ENCODE measurements at places on chromosomes 16 and 17.

DNA sequence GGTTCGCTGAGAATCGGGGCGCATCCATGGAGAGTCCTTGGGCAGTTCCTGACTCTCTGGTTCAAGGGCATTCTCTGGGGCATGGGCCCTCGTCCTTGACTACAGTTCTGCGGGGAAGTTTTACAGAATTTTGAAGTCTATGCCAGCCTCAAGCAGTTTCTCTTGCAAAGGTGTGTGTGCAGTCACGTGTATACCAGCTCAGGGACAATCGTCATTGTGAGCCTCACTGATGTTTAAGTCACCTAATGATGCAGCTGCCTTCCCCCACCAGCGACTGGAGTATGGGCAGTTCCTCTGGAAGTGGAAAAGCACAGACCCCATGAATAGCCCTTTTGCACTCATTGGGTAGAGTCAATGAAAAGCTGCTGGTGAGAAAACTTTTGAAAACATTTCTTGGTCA lies 1.3 kb downstream of the PLCG2 start:
- DNase-seq, result no peak

- DNase-seq, result no peak
These were observed 12.5 kb downstream of the RARA start for GRCh38 chr17:40321524-40321929.

GRCh38 chr17:1697681-1698080 lies 12.5 kb downstream of the TLCD2 start:
- DNase-seq, result no peak

DNA sequence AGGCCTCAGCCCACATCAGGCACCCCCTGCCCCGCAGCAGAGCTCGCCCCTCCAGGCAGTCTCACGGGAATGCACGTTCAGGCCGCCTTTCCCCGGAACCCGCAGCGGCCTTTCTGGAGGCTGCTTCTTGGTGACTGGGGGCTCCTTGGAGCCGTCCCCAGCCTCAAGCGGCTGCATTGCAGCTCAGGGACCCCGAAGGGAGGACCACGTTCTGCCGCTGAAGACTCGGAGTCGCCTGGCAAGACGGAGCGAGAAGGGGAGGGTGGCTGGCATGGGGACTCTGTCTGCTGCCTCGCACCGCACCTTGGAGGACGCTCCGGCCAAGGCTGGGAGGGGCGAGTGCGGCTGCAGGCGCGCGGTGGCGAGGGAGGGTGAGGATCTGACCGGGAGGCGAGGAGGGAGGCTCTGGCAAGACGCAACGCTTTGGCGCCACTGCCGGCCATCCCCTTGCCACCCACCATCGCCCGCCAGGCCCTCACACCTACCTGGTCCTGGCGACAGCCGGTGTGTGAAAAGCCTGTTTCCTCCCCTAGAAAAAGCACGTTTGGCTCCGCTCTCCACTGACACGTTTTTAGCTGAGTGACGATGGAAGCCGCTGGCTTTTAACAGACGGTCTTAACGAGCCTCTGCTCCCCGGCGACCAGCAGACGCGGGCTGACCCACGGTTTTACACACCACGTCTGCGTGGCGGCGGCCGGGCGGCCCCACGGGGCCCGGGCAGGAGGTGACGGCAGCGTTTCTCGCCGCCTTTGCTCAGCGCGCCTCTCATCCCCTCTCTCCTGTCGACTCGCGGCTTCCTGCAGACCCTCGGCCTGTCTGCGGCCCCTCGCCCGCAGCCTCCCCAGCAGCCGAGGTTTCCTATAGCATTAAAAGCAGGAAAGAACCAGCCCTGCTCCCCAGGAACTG lies 16.7 kb upstream of the GNG13 start:
- DNase-seq, result no peak

- DNase-seq, result no peak
These were observed 209.2 kb downstream of the PARN start for GRCh38 chr16:14420721-14421488.

DNA sequence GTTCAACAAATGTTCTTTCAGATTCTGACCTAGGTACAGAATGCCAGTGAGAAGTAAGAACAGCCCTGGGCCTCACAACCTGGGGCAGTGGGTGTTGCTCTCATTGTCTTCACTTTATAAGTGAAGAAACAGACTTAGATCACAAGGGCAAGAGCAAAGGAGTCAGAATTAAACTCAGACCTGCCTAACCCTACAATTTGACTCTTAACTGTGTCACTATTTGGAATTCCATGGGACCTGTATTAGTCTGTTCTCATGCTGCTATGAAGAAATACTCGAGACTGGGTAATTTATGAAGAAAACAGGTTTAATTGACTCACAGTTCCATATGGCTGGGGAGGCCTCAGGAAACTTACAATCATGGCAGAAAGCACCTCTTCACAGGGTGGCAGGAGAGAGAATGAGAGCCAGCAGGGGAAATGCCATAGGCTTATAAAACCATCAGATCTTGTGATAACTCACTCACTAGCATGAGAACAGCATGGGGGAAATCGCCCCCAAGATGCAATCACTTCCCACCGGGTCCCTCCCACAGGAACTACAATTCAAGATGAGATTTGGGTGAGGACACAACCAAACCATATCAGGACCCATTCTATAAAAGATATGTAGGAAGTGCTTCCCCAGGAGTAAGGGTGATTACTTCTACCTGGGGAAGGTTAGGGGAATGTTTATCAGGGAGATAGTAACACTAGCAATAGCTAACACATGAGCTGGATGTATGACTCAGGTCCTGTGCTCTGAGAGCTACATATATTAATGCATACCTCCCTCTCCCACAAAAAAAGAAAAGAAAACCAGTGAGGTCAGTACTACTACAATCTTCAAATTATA lies 270.1 kb downstream of the SOX9 start:
- DNase-seq, result no peak

DNA sequence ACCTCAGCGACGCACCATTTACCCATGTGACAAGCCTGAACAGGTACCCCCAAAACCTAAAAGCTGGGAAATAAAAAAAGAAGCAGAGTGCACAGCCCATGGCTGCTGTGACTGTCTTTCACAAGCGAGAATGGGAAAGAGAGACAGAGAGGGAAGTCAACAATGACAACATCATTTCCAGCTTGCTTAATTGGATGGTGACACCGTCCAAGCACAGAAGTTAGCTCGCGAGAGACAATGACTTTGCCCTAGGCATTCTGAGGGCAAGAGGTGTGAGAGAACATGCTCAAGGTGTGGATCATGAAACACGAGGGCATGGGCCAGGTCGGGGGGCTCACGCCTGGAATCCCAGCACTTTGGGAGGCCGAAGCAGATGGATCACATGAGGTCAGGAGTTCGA lies 19.3 kb upstream of the NSMCE1 start:
- no peak for DNase-seq

DNA sequence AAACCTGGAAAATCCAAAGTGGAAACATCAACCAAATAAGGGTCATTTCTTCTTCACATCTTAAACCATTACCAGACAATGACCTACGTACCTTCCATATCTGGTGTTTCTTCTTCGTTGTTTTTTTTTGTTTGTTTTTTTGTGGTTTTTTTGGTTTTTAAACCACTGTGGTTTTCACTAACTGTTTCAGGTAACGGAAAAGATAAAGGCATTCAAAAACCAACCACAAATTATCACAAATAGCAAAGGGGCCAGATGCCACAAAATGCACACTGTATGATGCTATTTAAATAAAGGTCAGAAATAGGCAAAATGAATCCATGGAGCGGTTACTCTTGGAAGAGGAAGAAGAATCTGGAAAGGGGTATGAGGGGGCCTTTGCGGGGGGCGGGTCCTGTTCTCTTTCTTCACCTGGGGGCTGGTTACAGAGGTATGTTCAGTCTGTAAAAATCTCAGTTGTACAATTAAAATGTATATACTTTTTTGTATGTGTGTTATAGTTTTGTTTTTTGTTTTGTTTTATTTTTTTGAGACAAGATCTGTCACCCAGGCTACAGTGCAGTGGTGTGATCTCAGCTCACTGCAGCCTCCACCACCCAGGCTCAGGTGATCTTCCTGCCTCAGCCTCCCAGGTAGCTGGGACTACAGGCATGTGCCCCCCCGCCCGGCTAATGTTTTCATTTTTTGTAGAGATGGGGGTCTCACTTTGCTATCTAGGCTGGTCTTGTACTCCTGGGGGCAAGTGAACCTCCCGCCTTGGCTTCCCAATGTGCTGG lies 29.6 kb downstream of the LITAF start:
- DNase-seq, result no peak

DNA sequence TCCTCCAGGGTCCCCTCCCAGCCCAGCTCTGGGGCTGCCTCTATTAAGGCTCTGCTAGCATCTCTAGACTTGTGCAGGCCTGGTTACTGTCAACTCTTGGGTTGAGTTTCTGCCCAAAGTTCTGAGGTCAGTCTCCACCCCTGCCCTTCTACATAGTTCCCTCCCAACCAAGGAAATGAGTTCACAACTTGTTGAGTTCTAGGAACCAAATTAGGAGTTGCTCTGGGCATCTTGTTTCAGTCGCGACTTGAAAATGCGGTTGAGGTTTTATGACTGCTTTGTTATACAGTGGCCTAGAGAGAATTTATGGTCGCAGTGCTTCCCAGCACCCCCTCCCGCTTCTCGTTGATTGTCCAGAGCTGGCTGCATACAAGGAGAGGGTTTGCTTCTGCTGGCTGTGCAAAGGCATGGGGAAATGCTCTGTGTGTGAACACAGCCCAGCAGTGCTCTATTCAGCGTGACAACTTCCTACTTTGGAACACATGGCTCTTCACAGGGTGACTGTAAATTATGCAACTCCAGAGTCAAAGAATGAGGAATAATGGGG lies 20.2 kb downstream of the GNAO1 start:
- no peak for DNase-seq

DNA sequence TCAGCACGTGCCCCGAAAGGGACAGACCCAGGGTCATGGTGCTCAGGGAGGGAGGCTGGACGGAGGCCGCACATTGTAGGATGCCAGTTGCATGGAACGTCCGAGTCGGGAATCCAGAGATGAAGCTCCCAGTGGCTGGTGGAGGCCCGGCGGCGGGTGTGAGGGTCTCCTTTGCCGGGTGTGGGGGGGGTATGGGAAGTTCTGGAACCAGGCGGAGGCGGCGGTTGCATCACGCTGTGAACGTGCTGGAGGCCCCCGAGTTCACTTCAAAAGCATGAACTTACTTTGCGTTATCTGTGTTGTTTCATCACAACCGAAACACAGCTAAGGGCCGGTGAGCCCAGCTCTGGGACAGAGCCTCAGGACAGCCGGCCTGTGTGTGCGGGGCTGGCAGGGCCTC lies 73.4 kb upstream of the GNG13 start:
- DNase-seq, result no peak

DNA sequence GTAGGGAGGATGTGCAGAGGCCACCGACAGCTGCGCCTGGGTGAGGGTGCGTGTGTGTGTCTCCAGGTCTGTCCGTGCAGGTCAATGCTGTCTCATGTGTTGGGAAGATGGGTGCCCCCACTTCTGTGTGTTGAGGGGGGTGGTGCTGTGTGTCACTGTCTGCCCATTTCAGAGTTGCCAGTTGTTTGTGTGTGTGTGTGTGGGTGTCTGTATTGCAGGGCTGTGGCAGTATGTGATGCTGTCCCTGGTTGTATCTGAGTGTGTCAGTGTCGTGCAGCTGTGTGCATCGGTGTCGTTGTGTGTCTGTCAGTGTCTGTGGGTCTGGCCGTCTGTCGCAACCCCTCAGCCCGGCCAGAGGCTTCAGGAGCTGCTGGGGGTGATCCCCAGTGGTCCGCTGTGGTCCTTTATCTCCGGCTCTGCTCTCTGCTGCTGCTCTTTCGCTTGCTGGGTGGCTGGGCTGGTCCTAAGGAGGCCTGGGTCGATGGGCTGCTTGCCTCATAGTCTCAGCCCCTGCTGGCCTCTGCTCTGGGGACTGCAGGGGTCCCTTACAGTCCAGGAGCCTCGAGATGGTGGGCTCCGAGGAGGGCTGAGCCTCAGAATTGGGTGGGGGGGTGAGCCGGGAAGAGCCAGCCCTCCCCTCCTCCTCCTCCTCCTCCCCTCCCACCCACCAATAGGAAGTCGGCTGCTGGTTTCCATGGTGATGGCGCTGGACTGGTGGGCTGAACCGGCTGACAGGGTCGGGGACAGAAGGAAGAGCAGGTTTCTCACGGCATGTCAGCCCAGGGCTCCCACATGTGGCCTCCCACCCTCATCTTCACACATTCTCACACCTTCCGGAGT lies at the start of gene TSPOAP1:
Gene TSPOAP1 (minus strand): TSS at position 601 of the 840 bp plus-strand sequence. CDS start 875 bp downstream, outside the sequence.
- no peak for DNase-seq

GRCh38 chr16:3836641-3837040 lies 43.9 kb downstream of the CREBBP start:
- DNase-seq, result no peak

DNA sequence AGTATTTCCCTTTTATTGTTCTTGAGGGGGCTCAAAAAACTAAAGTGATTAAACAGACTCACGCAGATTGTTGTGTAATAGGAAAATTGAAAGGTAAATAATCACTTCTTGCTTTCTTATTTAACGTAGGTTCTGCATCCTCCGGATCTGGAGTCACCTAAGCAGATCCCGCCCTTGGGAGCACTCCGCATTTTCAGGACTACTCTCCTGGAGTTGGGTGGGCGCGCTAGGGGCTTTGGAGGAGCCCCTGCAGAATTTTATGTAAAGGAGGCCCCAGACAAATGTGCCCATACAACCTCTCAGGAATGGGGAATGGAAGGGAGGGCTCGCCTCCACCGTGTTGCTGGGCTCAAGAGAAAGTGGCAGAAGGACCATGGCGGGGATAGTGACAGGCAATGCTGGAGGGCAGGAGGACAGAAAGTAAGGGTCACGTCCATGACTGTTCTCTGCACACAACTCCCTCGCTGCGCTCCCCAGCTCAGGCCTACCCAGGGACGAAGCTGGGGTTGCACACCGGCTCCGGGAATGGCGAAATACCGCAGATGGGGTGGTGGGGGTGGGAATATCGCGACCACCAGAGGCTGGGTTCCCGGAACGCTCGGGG lies 8.3 kb downstream of the MT2A start:
- no peak for DNase-seq

DNA sequence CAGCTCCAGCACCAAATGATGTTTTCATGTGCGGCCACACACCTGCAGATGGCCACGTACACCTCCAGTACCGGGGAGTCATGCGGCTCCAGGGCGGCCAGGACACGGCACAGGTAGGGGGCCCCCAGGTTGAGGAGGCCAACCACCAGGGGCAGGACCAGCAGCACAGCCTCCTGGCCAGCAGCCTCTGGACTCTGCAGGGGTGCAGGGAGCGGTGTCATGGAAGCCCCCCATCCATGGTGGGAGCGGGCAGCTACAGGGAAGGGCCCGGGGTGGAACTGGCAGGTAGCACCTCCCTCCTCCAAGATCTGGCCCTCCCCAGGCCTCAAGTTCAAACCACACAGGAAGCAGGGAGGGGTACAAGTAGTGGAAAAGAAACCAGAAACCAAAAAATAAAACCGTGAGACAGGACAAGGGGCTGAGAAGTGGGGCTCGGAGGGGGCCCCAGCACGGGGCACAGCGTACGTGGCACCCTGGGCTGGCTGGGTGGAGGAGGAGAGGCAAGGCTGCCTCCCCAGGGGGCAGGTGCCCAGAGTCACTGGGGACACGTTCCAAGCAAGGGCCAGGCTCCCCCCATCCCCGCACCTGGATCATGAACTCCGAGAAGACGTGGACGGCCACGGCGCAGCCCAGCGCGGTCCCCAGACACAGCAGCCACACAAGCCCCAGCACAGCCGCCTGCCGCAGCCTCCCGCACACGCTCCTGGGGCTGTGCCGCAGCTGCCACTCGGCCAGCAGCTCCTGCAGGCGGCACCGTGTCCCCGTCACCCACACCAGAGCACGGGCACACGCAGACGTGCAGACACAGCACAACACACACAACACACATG lies 7.4 kb downstream of the TMC6 start:
- no peak for DNase-seq

- no peak for DNase-seq
These were observed 781 bp downstream of the ARHGDIA start for GRCh38 chr17:81870131-81870980.

Data from RWPE2 (cell line).